ENCODE measurements at places on chromosomes 4 and X.

- no peak for DNase-seq
These were observed 218.2 kb downstream of the BANK1 start for GRCh38 chr4:102008711-102009110.

GRCh38 chrX:39767446-39767845 lies 330.3 kb downstream of the BCOR start:
- no peak for DNase-seq

- DNase-seq = no peak
These were observed 16.0 kb upstream of the VSIG1 start for GRCh38 chrX:108028854-108029253.

GRCh38 chr4:99248714-99249113 lies 29.7 kb upstream of the ADH6 start:
- peak; percentile 8 for DNase-seq

DNA sequence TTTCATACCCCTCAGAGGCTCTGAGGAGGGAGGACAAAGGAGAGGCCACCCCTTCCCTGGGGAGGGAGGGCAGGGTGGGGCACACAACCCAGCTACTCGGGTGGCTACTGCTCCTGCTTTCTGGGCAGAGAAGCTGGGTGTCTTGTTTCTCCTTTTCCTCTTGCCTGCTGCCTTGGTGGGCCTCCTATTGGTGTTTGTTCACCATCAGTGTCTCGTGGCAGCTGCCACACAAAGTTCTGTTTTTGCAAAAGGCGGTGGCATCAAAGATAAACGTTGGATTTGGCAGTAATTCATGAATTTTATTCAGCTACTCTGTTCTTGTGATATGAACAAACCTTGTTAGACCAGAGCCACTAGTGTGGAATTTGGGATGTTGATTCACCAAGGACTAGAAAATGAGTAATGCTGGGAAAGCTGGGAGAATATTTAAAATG lies 153.0 kb upstream of the SCML1 start:
- DNase-seq = peak; percentile 69

DNA sequence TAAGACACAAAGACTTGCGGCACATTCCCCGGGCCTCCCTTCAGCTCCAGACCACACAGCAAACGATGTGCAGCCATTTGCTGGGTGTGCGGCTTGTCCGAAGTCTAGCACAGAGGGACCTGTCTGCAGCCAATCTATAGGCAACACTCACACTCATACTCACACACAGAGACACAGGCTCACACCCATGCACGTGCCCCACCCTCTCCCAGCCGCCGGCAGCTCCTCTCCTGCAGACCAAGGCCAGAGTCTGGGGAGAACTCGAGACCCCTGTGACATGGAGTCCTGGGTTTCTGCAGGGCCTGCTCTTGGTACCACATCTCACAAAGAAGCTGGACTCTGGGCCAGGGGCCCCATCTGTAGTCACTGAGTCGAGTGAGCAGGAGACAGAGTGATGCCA lies 245.4 kb upstream of the PSAPL1 start:
- no peak for DNase-seq

DNA sequence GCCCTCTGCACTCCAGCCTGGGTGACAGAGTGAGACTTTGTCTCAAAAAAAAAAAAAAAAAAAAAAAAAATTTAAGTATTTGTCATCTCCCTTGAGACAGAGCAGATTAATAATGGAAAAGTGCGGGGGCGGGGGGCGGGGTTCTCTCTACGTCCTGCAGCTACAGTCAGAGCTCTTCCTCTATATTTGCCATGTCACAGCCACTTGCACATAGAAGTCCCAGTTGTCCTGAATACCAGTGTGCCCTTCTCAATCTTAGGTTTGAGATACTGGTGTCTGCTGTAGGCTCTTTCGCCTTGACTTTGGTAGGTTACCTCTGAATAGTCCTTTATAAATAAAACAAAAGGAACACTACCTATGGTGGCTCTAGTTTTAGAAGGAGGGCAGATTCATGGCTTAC lies 237.8 kb upstream of the PGRMC2 start:
- DNase-seq = peak; percentile 56

GRCh38 chr4:42357325-42357724 lies 40.0 kb upstream of the SHISA3 start:
- DNase-seq = no peak

GRCh38 chr4:164716901-164717300 lies 37.0 kb upstream of the SMIM31 start:
- no peak for DNase-seq

GRCh38 chrX:119635179-119635578 lies 29.0 kb upstream of the NKRF start:
- DNase-seq = no peak

DNA sequence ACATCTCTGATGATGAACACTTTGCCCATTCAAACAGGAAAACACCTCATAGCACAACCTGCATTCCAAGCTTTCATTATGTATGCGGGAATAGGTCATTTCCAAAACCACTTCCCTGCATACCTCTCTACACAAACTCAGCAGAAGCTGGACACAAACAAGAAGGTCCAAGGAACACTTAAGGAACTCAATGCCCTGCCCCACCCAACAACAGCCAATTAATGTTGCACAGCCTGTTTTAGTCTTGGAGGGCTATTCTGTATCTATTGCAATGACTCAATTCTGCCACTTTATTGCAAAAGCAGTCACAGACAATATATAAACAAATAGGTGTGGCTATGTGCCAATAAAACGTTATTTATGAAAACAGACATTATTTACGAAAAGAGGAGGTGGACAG lies 16.7 kb downstream of the OPHN1 start:
- DNase-seq = no peak

DNA sequence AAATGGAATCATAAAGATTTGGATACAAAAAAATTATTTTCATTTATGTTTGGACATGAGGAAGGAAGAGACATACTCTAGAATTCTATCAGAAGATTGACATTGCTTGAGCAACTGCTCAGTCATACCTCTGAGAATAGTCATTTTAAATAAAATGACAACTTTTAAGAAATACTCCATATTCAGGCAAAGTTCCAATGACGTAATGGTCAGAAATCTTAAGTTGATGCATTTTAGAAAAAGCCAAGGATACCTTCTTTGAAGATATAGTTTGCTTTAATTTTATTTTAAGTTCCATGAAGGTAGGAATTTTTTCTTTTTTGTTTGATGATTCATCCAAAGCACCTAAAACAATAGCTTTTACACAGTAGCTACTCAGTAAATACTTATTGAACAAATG lies 110.3 kb upstream of the ATOH1 start:
- DNase-seq = no peak

- no peak for DNase-seq
These were observed 2.8 kb upstream of the SRP72 start for GRCh38 chr4:56464581-56464980.

DNA sequence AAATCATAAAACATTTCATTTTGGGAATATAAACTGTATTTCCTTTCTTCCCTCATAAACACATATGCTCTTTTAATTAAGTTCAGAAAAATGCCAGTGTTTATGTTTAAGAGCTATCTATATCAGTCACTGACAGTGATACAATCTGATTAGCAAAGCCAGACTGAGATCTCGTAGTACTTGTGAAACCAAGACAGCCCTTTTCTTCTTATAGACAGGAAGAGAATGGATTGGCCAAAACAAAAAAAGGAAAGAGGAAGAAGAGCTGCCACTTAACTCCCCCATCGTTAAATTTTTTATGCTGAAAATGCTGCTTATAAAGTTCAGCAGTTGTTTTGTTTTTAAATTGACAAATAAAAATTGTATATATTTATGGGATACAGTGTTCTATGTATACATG lies 87.4 kb downstream of the PLAC1 start:
- no peak for DNase-seq

- DNase-seq = no peak
These were observed 19.7 kb upstream of the GPR78 start for GRCh38 chr4:8560265-8561047.

- DNase-seq = no peak
These were observed 50.3 kb downstream of the HMX1 start for GRCh38 chr4:8821151-8821950.

DNA sequence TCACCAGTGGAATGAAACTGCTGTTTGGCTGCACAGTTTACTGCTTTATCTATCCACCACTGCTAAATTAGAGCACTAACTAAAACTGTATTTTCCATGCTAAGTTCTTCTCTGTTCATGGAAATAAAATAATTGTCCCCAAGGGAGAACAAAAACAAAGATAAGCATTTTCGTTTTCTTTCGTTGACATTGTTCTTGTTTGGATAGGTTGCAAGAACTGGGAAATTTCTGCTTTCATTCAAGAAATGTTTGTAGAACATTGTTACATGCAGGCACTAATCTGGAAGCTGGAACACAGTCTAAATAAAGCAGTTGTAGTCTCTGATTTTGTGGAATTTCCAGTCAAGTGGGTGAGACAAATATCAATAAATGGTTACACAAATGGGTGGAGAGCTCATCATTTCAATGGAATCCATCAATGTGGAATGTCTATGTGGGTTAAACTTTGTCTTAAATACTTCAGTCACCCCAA lies 5.8 kb upstream of the CXCL8 start:
- DNase-seq = peak; percentile 64

DNA sequence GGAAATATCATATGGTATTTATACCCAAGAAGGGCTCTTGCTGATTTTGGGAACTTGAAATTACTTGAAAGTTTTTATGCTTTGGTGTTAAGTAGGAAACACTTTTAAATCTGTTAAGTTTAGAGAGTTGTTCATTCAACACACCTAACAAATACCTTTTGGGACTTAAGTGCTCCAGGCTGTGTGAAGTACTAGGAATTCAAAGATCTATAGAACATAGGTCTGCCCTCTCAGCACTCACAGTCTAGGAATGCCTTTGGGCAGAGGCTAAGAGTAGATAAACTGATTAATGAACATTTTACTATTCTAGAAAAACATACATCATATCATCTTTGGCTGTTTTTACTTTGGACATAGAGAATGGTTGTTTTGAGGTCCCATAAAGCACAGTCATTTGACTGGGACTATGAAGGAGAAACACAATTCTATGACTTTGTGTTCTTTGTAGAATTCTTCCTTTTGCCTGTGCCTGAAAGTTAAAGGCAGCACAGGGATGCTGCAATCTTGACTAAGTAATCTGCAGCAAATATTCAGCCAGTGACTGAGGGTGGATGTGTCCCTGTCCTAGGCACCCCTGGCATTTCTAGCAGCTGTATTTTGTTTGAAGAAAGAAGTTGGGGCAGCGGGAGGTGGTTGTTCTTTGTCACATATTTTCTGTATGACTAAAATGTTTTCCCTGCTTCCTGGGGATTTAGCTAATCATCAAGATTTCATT lies 8.3 kb downstream of the BMP3 start:
- peak; percentile 2 for DNase-seq

- no peak for DNase-seq
These were observed 22.5 kb upstream of the TCEAL4 start for GRCh38 chrX:103562801-103563200.

DNA sequence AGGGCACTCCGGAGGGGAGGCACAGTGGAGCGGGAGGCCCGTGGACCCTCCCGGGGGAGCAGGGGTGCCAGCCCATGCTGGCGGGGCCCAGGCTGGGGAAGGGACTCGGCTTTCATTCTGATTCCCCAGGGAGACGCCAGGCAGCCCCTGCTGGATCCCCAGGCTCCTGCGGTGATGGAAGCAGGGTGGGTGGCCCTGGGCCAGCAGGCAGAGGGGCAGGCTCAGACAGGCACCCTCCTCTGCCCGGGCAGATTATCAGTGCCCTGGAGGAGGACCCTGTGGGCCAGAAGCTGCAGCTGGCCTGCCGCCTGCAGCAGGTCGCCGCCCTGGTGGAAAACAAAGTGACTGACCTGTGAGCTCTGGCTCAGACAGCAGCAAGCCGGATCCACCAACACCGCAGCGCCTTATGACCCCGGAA lies 2.1 kb upstream of the SRPK3 start:
- no peak for DNase-seq

DNA sequence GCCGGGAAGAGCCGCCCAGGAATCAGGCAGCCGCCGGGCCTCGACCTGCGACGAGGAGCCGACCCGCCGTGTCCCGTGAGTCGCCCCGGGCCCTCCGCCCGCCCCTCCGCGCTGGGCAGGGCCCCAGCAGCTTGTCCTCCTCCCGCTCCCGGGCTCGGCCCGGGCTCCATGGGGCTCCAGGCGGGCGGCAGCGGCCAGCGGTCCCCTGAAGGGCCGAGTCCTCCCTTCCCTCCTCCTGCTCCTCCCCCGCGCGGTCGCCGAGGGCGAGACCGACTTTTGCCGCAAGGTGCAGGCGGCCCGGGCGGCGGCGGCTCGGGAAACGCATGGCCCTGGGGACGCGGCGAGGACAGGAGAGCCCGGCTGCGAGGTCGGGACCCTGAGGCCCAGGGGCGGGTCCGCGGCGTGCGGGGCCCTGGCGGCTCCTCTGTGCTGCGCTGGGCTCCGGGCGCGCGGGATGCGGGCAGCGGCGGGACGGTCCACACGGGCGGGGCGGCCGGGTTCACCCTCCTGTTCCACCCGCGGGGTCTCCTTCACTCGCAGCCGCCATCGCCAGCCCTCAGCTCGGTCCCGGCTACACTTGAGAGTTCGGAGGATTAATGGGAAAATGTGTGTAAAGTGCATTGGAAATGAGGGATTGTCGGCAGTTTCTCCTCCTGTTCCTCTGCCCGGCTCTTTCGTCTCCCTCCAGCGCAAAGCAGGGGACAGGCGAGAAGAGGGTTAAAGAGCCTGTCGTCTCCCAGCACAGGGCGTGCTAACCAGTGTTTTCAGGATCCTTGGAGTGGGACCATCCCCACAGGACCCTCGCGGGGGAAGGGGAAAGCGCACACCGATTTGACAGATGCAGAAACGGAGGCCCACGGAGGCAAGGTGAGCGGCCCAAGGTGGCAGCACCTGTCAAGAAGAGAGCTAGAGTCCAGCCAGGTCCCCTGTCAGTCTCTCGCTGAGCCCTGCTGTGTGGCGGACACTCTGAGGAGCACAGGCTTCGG lies 16.6 kb upstream of the ZNF718 start:
- DNase-seq = no peak

- DNase-seq = no peak
These were observed 72.9 kb downstream of the MAOA start for GRCh38 chrX:43728966-43729365.

DNA sequence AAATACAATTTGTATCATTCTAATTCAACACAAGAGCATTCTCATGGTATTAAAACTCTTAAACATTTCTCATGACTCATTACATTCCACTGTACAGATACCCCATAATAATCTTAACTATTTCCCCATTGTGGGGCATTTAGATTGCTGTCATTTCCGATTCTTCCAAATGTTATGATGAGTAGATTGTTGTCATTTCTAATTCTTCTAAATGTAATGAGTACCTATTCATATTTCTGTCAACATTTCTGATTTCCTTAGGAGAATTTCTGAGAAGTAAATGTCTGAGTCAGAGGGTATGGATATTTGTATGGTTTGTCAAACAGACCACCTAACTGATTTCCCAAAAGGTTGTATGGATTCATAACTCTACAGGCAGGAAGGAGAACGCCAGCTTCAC lies 8.3 kb downstream of the S100G start:
- DNase-seq = peak; percentile 91

DNA sequence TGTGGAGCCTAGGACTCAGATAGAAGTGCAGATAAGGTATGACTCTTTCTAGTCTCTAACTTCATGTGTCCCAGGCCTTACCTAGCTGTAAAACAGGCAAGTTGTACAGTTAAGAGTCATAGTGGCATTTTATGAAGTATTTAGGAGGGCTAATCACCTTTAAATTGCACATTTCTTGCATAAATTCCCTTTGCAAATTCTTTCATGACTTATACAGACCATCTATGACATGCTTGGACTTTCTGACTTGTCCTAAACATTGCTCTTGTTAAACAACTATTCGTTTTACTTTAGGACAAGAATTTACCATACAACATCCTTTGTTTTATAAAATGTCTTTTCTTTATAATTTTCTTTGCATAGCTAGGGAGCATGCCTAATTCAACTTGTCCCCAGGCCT lies 7.8 kb upstream of the RRAGB start:
- peak; percentile 5 for DNase-seq

- no peak for DNase-seq
These were observed 104.2 kb downstream of the TMEM131L start for GRCh38 chr4:153570228-153570973.

GRCh38 chr4:152991398-152991797 lies 55.3 kb downstream of the FHDC1 start:
- DNase-seq = no peak
